Left renal cortex interstitium (tissue), 4 donors: ENCODE measurements at places on chromosomes 7 and 10.

DNA sequence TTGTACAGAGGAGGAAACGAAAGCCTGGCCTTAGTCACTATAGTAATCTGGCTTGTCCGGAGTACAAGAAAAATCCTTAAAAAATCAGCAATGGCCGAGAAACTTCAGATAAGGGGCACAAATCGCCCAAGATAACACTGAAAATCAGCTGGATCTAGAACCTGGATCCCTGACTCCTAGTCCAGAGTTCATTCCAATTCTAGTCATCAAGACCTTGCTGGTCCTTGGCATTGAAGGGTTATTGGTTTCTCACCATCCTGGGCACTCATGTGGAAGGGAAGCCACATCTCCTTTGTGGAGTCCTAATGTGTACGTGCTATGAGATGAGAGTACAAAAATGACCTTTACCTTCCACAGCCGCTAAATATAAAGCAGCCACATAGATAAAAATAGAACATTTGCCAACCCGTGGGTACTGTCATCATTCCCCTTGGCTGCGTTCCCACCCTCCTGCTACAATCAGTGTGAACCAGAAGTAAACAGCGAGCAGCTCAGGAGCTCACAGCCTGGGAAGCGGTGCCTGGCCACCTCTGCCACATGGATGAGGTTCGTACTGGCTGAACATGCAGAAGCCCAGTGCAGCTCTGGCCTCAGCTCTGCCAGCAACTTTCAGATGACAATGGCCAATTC is 116.0 kb upstream of the PDLIM1 start:
- DNase-seq = no peak

DNA sequence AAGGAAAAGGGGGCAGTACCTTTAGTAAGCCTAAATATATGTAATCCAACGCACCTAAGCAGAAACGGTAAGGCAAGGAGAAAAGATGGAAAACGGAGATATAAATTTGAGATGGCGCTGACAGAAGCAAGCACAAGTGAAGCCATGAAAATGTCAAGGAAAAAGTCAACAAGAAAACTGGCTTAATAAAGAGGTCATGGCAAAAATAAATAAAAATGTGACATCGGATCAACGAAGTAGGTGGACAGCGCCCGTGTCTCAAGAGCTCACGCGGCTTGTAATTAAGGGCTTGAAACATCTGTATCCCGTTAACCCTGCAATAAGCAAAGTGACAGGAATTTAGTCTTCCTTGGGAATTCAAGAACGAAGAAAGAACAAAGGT is 611 bp downstream of the NDUFA5 start:
- DNase-seq = no peak

GRCh38 chr7:69272101-69272500 is 326.2 kb upstream of the AUTS2 start:
- DNase-seq = no peak

GRCh38 chr7:79504607-79505389 is 51.3 kb upstream of the MAGI2 start:
- DNase-seq = no peak

GRCh38 chr7:124031919-124032318 is 948 bp downstream of the TMEM229A start:
- peak; percentile 3 for DNase-seq

- no peak for DNase-seq
Observed at GRCh38 chr7:43520201-43520600, 62.7 kb upstream of the STK17A start.

- no peak for DNase-seq
Observed at GRCh38 chr10:113027574-113028455, 77.8 kb downstream of the TCF7L2 start.

GRCh38 chr7:126570845-126571244 is 681.9 kb downstream of the GRM8 start:
- no peak for DNase-seq

GRCh38 chr7:30910411-30911073 is 1.1 kb upstream of the AQP1 start:
- no peak for DNase-seq

DNA sequence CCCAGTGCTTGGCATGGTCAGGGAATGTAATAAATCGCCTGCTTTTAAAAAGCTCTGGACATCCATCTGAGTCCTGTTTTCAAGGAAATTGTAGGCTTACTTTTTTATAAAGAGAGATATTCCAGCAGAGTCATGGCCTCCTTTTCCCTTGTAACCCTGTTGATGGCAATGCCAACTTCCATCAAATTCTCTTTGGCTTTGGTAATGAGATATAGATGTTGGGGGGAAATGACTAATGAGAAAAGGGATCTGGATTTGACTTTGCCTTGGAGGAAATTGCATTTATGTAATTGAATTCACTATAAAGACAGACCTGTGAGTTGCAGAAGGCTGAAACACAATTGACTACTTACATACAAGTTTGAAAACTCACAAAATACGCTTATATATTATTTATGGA is 347.5 kb downstream of the GPR158 start:
- no peak for DNase-seq

DNA sequence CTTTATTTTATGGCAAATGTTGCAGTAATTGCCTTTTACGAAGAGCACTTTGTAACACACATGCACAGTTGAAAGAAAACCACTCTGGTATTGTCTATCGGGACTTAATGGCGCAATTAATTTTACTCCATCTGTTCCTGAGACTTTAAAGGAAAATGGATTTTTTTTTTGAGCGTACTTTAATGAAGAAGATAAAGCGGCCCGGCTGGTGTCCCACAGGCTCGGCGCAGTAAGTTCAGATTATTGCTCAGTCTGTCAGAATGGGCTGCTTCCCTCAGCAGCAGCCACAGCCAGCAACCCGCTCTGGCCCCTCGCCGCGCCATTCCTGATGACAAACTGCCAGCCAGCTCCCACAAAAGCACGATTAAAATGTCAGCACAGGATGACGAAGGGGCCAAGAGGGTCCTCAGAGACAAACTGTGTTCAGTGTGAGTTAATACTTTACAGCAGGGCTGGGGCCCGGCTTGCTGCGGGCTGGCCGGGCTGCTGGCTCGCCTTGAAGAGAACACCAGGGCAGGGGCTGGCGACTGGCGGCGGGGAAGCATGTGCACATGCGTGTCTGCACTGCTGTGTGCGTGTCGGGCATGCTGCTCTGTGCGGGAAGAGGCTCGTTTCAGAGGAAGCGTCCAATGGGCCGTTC is 501.0 kb upstream of the GALNT17 start:
- DNase-seq = peak; percentile 74

DNA sequence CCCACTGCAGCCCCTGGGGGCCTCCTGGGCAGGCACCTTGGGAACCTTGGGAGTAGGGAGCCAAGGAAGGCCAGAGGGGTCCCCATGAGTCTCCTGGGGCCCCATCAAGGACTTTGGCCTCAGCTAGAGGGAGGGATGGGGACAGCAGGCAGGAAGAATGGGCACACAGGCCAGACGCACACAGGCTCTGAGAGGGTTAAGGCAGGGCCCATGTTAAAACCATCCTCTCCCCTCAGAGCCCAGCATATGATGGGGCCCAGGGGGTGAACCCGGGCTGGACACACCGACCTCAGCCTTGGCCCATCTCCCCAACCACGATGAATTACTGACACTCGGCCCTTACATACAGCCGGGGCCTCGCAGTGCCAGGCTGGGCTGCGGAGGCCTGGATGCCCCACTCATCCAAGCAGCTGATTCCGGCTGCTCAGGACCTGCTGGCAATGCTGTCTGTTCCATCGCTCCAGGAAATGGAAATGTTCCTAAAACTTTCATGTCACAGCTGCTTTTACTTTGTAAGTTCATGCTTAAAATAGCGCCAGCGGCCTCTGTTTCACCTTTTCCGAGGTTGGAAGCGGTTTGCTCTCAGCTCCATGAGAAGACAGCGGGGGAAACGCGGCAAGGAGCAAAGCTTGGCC is 17.3 kb upstream of the INPP5A start:
- DNase-seq = no peak

DNA sequence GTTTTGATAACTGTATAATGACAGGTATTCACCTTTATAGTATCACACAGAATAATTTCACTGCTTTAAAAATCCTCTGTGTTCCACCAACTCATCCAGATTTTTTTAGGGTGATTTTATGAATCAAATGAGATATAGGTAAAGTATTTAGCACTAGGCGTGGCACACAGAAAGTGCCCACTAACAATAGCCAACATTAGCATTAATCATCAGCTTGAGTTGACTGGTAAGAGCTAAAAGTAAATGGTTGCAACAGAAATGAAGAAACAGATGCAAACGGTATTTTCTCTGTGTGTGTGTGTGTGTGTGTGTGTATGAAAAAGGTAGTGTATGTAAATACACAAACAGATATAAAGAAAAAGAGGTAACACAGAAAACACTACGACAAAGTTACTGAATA is 378.8 kb upstream of the ETV1 start:
- DNase-seq = no peak

GRCh38 chr7:38673795-38674194 is 42.6 kb upstream of the AMPH start:
- no peak for DNase-seq

DNA sequence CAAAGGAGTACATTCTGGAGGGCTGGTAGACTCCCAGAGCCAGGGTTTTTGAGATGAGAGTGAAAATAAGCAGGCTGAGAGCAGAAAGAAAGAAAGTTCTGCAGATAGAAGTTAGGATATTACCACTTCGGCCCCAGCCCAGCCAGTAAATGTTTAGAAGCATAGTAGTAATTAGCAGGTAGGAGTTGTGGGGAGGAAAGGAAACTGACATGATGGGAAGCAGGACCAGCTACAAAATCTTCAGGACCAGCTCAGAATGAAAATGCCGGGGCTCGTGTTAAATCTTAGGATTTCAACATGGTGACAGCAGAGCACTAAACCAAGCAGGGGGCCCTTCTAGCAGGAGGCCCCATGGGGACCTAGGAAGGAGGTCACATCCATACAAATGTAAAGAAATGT is 28.7 kb downstream of the PRSS2 start:
- DNase-seq = no peak

GRCh38 chr7:28418966-28419365 is 6.6 kb downstream of the CREB5 start:
- DNase-seq = no peak

- DNase-seq = no peak
Observed at GRCh38 chr10:15852111-15852557, 8.2 kb downstream of the MINDY3 start.

DNA sequence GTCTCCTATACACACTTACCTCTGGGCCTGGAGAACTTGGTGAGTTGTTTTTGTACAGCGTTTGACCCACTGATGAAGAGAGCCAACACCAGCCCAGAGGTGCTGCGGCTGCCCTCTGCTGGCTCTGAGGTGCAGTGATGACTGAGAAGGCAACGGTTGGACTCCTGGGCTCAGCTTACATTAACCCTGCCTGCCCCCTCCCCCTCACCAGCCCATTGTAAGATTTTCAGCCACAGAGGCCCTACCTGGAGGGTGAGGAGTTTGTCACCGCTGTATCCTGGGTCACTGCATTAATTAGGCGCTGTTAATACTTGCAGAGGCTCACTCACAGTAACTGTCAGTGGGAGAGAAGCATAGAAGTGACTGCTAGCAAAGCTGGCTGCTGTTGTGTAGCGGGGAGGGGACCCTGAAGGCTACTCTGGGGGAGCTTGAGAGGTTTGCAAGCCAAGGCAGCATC is 19.0 kb upstream of the ANKRD2 start:
- no peak for DNase-seq

- DNase-seq = no peak
Observed at GRCh38 chr7:116188-116981, 76.0 kb upstream of the FAM20C start.

DNA sequence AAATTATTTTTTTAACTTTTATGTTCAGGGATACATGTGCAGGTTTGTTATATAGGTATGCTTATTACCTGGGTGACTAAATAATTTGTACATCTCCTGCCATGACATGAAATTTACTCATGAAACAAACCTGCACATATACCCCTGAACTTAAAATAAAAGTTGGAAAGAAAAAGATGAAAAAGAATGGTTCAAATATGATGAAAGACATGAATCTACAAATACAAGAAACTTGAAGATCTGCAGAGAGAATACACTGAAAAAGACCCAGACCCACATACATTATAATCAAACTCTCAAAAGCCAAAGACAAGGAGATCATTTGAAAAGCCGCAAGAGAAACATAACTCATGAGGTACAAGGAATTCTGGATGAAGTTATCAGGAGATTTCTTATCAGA is 70.2 kb downstream of the AKR1C4 start:
- DNase-seq = no peak

GRCh38 chr7:43879477-43879876 is 10.2 kb upstream of the MRPS24 start:
- no peak for DNase-seq

DNA sequence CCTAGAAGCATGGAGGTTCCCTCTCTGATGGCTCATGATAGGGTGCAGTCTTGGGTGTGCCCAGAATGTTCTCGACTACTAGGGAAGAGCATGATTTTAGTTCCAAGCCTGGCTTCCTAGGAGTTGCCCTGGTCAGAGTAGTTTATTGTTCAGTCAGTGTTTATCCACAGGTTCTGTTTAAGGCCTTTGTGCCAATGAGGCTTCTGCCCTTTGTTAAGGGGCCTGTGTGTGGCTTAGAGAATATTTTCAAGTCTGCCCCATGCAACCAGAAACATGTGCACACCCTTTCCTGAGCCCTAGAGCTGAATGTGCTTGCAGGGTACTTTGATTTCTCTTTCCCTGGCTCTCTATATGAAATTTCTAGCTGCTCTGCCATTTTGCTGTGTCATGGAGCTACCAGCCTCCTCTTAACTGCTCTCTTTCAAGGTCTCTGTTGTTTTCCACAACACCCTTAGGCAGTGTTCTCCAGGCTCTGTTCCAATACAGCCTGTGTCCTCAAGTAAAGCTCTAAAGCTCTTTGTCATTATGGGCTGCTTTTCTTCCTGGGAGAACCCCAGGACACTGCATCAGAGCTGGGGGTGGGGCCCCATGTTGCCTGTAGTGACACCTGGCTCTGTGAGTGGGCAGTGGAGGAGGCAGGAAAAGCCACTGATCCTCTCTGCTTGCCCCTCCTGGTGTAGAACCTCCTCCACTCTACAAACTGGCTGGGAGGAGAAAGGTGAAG is 34.1 kb upstream of the TSPAN33 start:
- DNase-seq = no peak

GRCh38 chr10:101367569-101368453 is 13.8 kb downstream of the BTRC start:
- no peak for DNase-seq

DNA sequence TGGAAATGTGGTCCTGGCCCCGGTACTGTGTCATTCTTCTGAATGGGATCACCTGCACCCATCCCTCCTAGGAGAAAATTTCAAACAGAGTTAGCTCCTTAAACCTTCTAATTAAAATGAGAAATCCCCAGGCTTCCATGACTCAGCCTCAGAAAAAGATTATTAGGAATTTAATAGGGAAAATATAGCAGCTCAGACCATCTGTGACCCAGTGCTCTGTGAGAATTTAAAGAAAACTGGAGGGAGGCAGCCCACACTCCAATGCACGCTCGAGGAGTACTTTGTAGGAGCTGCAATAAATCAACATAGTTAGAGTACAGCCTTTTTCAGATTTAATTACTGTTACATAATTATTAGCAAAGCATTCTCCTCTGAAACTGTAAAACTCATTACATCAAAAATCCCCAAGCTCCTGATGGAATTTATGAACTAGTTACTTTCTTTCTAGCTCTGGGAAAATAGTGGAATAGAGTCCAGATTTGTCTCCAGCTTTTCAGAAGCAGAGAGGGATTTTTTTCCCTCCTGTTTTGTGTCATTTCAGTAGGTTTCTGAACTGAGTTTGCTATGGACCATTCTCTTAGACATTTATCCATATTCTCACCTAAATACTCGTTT is 30.1 kb downstream of the NEUROD6 start:
- no peak for DNase-seq

- DNase-seq = no peak
Observed at GRCh38 chr7:100882785-100883526, 6.6 kb downstream of the UFSP1 start.

GRCh38 chr7:28036696-28037095 is 143.9 kb downstream of the JAZF1 start:
- no peak for DNase-seq
